ENCODE measurements at places on chromosomes 1 and 21.

DNA sequence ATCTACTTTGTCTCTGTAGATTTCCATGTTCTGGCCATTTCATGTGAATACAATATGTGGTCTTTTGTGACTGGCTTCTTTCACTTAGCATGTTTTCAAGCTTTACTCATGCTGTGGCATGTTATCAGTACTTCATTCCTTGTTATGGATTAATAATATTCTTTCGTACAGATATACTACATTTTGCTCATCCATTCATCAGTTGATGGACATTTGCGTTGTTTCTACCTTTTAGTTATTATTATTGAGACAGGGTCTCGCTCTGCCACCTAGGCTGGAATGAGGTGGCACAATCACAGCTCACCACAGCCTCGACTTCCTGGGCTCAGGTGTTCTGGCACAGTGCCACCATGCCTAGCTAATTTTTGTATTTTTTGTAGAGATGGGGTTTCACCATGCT is 21.4 kb downstream of the SFPQ start:
- DNase-seq: no peak

- no peak for DNase-seq
These were observed 653.8 kb downstream of the SMYD3 start for GRCh38 chr1:245853291-245853690.

DNA sequence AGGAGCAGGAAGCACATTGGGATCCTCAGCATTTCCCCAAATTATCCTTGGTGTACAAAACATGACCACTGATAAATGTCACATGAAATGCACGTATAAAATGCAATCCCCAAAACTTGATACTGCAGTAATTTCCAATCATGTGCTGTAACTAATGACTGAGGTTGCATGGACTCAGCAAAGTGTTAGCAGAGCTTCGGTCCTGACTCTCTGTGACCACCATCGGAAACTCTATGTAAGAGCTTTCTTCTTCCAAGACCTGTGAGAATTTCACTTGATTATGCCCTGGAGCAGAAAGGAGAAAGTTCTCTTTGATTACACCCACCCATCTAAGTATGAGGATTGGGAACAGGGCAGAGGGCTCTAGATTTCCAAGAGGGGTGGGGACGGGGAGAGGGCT is 908 bp downstream of the CD53 start:
- no peak for DNase-seq

DNA sequence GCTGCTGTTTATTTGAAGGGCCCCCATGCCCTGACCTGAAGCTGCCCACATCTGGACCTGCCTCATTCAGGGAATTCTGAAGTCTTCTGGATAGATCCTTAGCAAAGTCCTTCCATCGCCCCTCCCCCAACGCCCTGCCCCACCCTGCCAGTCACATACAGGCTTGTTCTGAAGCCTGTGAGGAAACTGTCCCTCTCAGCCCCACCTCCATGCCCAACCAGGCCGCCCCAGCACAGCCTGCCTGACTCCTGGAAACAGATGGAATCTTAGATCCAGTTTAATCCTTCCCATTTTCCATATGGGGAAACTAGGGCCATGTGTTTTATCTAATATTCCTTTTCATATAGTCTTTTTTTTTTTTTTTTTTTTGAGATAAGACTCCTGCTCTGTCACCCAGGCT is 44.5 kb upstream of the GPR37L1 start:
- DNase-seq: no peak

- no peak for DNase-seq
These were observed 232.3 kb upstream of the USP24 start for GRCh38 chr1:55447488-55447887.

DNA sequence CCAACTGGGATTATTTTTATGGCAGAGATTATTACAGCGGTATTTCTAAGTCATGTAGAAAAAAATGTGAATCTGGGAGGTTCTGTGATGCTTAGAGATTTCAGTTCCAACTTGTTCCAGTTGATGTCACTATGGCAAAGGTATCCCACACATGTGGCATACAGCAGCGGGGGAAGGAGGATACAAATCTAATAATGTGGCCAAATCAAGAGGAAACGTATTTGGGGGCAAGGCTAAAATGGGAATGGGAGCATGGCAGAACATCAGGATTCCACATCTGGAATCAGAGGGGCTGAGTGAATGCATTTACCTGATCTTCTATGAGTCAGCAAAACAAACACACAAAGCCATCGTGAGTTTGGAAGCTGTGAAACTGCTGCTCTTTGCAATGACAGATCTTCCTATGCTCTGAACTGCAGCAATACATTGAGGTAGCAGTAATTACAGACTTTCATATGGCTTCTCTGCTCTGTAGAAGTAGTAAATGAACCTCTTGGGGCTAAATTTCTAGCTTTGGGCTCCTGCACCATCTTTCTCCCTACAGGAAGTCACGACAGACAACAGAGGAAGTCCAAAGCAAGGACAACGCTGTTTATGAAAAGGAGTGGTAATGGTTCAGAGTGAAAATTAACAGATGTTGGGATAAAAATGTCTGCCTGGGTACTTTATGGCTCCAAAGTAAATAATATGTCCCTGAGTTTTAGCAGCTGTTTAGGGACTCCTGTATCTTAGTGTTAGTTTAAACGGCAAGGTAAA is 55.5 kb downstream of the GABPA start:
- no peak for DNase-seq

GRCh38 chr1:53309802-53310201 is 18.1 kb downstream of the LRP8 start:
- DNase-seq: no peak

GRCh38 chr1:205928317-205928716 is 14.9 kb downstream of the SLC26A9 start:
- no peak for DNase-seq

DNA sequence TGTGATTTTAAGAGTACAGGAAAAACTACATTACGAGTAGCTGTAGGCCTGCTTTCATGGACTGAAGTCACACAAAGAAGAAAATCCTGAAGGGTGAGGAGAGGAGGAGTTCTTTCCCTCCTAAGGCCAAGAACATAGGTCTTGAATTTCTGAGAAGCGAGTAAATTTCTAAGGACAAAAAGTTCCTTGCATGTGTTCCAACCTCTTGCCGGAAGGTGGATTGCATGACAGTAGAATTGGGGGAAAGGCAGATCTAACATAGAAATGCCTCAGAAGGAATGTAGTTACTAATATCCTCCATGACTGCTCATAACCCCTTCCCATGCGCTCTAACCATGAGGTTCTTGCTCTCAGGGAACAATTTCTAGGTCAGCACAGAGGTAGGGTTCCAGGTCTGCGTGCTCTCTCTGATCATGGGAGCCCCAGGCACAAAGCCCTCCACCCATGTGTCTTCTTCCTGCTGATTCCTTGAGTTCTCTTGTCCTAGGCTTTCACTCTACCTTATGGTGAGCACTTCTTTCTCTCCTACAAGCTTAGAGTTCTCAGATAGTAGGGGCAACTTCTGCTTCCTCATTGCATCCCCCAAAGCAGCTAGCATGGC is 13.7 kb downstream of the CD2 start:
- no peak for DNase-seq

- DNase-seq: no peak
These were observed 39.3 kb downstream of the AGPAT3 start for GRCh38 chr21:43904331-43904781.

- DNase-seq: no peak
These were observed 6.0 kb downstream of the MIER1 start for GRCh38 chr1:66930823-66931174.

GRCh38 chr1:5904551-5904950 is 87.7 kb downstream of the NPHP4 start:
- DNase-seq: no peak

DNA sequence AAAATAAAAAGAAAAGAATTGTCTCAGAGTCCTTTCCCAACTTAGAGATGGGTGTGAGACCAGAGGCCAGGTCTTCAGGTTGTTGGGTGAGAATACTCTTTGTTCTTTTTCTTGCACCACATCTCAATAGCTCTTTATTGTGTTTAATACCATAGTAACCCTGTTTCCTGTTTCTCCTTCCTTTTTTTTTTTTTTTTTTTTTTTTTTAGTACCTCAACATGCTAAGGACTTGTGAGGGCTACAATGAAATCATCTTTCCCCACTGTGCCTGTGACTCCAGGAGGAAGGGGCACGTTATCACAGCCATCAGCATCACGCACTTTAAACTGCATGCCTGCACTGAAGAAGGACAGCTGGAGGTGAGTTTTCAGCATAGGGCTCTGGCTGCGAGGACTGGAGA is 24.4 kb downstream of the CELF3 start:
- no peak for DNase-seq

DNA sequence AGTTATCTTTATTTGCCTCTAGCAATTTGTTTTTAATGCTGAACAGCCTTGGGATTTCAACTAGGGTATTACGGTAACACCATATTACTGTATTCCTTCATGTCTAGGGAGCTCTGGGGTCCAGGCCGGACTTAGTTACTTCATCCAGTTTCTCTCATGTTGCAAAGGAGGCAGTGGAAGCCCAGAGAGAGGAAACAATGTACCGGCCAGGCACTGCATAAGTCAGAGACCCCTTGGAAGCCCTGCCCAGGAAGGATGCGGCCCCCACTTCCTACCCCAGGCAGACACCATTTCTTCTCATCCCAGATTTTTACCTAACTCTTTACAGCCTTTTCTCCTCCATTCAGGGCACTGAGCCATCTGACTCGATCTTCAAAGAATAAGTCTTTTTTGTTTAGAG is 32.5 kb downstream of the TRABD2B start:
- DNase-seq: no peak

GRCh38 chr1:93443454-93443853 is 4.5 kb upstream of the FNBP1L start:
- no peak for DNase-seq

GRCh38 chr1:47023268-47024140 is at the start of gene CYP4X1:
Gene CYP4X1, plus strand, starts transcription at chr1:47023669. Its CDS starts 149 bp downstream, at chr1:47023818.
- DNase-seq: no peak

DNA sequence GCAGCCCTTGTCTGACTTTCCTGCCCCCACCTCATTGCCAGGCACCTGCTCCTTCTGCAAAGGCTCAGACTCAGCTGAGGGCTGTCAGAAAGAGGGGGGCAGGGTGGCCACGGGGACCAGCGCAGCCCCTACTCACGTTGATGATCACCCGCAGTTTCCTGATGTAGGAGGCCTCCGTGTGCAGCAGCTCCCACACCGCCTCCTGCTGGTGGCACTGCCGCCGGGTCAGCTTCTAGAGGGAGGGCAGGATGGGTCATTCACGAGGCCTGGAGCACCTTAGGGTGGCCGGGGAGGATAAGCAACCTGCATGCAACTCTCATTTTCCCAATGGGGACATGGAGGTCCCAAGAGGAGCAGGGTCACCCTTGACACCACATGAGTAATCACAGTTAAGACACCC is 6.4 kb upstream of the TNFRSF25 start:
- DNase-seq: no peak

DNA sequence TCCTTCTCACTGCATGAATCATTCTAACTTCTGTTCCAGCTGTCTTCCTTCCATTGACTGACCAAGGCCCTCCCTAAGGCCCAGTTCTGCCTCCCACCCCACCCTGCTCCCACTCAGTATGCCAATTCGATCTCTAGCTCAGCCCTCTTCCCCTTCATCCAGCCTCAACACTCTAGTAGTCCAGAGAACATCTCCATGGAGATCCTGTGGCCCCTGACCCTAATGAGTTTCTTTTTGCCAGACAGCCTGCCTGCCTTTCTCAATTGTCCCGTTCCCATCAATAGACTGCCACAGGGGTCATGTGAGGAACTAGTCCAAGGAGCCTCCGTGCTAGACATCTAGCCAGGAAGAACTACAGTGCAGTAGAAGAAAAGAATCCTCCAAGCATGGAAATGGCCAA is 26.4 kb downstream of the RRAGC start:
- DNase-seq: no peak

GRCh38 chr1:195376190-195376589 is 1232.0 kb downstream of the KCNT2 start:
- DNase-seq: no peak
